ENCODE measurements at places on chromosomes 1 and 21. TPM values are rescaled to one million over a fixed set of nuclear protein-coding genes. Genes with fewer than 3 reads are reported as not detected.

DNA sequence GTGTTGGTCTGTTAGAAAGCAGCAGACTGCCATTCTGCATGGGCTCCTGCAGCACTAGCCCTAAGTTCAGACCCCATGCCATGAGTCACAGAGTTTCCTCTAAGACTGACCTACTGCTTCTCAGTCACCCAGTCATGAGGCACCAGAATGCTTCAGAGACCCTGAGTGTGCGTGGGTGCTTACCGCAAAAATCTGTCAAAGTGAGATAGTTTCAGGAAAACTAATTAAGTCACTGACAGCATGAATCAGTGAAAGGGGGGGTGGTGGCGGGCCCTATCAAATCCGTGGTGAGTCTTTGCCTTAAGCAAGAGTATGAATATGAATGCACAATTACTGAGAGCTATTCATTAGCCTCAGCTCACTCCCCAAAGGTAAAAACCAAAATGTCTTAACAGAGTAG, 98.1 kb downstream of the KCTD3 start:
- no peak for DNase-seq

DNA sequence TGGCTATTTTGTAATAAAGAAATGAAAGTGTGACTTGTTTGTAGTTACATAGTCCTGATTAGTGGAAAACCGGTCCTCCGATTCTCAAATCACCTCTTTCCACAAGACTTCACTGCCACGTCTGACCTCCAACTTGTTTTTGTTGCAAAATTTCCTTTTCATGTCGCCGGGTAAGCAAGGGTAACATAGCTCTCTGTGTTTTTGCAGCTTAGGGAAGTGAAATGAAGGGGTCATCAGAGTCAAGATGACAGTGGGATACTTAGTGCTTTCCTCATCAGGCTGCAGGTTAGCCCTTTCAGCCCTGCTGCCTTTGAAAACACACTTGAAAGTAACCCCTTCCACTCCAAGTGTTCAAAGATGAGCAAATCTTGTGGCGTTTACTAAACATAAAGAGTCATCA, 217.9 kb downstream of the USP25 start:
- no peak for DNase-seq

GRCh38 chr1:24941564-24941963, 11.5 kb upstream of the RUNX3 start:
- no peak for DNase-seq

- peak; percentile 35 for DNase-seq
Measured at GRCh38 chr21:39518847-39519210, 67.1 kb downstream of the SH3BGR start.

GRCh38 chr21:42160111-42160721, 58.7 kb upstream of the ABCG1 start:
- no peak for DNase-seq

The PRR9 gene
- not detected for polyA plus RNA-seq

DNA sequence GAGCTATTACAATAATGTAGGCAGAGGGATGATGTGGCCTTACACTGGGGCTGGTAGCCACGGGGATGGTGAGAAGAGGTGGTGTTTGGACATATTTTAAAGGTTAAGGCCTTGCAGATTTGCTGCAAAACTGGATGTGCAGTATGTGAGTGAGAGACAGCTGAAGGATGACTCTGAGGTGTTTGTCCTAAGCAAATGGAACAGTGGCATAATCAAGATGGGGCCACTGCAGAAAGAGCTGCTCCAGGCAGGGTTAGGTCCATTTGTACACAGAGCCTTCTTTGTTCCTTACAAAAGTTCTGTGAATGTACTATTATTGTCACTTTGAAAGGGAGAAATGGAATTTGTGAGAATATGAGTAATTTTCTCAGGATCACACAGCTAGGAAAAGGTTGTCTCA, 220.4 kb upstream of the ZP4 start:
- no peak for DNase-seq

DNA sequence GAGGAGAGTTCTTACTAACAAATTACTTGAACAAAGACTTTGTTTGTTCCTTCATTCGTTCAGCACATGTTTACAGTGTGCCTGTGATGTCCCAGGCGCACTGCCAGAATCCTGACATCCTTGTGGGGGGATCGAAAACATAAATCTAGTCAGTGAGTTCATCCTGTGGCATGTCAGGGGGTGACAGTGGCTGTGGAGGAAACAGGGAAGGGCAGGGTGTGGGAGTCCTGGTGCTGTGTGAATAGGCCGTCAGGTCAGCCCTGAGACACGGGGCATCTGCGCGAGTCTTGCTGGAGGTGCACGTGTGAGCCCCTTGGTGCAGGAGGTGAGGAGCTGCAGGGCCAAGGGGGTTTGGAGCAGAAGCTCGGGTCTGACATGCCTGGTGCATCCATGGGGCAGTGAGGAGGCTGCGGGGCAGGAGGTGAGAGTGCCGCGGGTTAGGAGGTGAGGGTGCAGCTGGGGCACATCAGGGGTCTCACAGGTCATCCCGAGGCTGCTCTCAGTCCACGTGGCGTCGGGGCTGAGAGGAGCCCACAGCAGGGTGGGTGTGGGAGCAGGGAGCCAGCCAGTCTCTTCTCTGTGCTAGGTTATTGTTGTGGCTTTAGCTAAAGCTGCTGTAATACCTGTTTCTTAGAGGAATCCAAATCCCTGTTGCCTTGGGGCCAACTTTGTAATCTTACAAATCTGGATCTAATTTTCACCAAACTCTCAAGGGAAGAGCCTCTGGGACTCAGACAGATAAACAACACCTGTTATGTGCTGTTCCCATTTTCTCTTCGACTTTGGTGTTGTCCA, 93.4 kb downstream of the PCBP3 start:
- DNase-seq = no peak

DNA sequence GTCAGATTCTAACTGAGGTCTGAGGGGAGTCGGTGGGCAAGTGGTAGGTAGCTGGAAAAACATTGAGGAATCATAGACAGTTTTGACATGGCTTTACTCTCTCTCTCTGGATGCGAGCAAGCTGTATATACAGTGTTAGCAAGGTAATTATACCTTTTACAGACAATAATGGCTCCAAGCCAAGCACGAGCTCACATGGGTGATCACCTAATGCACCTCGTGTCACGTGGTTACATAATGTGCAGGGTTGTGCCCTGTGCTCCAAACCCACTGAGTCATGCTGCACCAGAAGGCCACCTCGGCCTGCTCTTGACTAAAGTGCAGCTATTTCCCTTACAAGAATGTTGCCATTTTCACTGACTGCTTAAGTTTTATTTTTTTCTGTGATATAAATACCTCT, 7.6 kb upstream of the CLCA2 start:
- no peak for DNase-seq

The NPHS2 gene
- not detected for polyA plus RNA-seq

- no peak for DNase-seq
Measured at GRCh38 chr1:171218661-171219060, 29.6 kb upstream of the FMO1 start.

GRCh38 chr1:119647734-119648619, at the start of gene ZNF697:
ZNF697 (minus strand) TSS chr1:119648266; CDS start chr1:119626100, 22,166 bp downstream.
- peak; percentile 93 for DNase-seq

DNA sequence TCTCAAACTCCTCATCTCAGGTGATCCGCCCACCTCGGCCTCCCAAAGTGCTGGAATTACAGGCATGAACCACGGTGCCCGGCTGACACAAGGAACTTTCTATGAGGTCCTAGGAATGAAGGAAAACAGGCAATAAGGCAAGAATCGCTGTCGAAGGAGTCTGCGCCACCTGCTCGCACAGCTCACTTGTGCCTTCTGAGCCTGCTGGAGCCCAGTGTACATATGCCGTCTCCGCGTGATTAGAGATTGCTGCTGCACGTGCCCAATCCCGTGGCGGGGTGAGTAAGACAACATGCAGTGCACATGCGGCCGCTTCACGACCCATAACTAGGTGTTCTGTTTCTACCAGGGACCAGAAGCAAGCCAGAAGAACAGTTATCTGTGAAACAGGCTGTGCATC, 24.3 kb downstream of the H3-3A start:
- DNase-seq = no peak

DNA sequence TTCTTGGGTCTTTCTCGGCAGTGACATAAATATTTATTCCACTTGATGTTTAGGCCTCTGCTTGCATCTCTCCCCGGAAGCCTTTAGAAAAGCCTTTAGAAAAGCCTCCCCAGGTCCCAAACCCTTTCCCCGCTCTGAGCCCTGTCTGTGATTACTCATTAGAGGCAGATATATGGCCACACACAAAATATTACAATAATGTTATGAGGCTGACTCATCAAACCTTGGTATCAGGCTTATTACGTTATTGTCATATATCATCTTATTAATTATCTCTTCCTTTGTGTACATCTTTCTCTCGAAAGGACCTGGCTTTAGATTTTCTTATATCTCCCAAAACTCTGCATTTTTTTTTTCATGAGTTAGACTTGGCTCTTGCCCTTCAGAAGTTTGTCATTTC, 69.5 kb downstream of the FGGY start:
- DNase-seq = no peak

GRCh38 chr1:225617479-225617878, 35.4 kb downstream of the ENAH start:
- DNase-seq = no peak

The TMEM269 gene
- polyA plus RNA-seq = 1.2 TPM

- DNase-seq = no peak
Measured at GRCh38 chr1:11648732-11649158, 5.5 kb downstream of the FBXO2 start.

The TAS1R2 gene
- not detected for polyA plus RNA-seq
